ENCODE measurements at places on chromosomes 12 and 14.

DNA sequence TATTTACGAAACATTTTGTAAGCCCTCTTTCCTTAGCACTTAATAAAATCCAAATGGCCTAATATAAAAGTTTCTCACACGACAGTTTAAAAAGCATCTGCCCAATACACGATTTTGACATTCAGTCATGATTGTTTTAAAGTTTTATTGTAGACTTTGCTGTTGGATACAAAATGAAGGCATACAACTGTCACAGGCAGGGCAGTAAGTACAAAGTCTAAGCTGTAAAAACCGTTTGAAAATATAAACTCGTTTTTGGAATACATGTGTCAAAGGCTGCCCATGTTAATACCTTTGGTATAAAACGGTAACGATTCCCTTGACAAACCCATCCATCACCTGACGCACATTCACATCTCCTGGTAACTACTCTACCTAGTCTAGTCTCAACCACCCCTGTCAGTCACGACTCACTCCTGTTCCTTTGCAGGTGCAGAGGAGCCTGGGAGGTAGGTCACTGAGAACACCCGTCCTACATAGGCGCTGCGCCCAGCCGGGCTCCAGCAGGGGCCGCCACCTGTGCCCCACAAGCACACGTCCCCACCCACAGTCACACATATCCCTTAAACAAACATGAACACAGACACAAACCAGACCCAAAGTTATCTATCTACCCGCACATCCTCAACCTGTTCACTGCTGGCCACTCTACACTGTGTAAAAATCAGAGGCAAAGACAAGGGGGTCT lies 27.1 kb downstream of the KCTD10 start:
- DNase-seq: no peak

DNA sequence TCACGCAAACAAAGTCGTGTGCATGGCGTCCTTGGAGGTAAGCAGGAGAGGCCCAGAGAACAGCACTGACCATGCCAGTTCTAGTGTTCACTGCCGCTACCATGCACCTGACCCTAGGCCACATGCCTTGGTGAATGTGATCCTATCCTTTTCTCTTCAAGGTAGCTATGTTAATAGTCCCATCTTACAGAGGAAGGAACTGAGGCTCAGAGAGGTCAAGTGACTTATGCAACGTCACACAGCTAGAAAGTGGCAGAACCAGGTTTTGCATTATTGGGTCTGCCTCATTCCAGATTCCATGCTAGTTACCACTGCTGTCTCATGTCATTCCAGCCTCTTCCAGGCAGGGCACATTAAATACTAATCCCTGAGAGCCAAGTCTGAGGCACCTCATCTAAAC lies 85.2 kb downstream of the FOXN4 start:
- no peak for DNase-seq

GRCh38 chr12:122298071-122298748 lies 31.9 kb upstream of the VPS33A start:
- no peak for DNase-seq

GRCh38 chr14:67151082-67151666 lies 38.1 kb upstream of the GARIN2 start:
- DNase-seq: no peak

DNA sequence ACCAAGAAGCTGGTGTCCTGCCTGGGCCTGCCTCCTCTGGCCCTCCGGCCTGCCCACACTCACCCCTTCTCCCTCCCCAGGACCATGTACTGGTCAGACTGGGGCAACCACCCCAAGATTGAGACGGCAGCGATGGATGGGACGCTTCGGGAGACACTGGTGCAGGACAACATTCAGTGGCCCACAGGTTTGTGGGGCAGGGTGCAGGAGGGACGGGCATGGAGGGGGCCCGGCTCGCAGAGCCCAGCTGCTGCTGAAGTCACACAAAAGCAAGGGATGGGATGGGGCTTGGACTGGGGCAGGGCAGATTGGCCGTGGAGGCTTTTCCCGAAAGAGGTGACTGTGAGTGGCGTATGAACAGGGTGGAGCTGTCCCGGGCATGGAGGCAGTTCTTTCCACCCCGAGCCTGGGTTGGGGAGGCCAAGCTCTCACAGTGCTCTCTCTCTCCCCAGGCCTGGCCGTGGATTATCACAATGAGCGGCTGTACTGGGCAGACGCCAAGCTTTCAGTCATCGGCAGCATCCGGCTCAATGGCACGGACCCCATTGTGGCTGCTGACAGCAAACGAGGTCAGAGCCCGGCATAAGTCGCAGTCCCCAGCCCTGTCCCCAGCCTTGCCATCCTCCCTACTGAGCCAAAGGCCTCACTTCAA lies 7.8 kb upstream of the NXPH4 start:
- DNase-seq: no peak

All from fibroblast of skin of right biceps (primary cell).